ENCODE measurements at places on chromosomes 12 and 14. TPM values are rescaled to one million over a fixed set of nuclear protein-coding genes. Genes with fewer than 3 reads are reported as not detected.
A peak's percentile ranks its signal among the peaks of the same experiment; 100 is the strongest.

DNA sequence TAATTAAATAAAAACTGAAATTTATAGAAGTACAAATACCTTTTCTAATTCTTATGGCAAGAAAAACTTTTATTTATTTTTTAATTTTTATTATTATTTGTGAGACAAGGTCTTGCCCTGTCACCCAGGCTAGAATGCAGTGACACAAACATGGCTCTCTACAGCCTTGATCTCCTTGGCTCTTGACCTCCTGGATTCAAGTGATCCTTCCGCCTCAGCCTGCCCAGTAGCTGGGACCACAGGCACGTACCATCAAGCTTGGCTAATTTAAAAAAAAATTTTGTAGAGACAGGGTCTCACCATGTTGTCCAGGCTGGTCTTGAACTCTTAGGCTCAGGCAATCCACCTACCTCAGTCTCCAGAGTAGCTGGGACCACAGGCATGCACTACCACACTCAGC, 47.4 kb downstream of the COCH start:
- DNase-seq, result no peak

Gene EMP1
- total RNA-seq, result 99.9 TPM

DNA sequence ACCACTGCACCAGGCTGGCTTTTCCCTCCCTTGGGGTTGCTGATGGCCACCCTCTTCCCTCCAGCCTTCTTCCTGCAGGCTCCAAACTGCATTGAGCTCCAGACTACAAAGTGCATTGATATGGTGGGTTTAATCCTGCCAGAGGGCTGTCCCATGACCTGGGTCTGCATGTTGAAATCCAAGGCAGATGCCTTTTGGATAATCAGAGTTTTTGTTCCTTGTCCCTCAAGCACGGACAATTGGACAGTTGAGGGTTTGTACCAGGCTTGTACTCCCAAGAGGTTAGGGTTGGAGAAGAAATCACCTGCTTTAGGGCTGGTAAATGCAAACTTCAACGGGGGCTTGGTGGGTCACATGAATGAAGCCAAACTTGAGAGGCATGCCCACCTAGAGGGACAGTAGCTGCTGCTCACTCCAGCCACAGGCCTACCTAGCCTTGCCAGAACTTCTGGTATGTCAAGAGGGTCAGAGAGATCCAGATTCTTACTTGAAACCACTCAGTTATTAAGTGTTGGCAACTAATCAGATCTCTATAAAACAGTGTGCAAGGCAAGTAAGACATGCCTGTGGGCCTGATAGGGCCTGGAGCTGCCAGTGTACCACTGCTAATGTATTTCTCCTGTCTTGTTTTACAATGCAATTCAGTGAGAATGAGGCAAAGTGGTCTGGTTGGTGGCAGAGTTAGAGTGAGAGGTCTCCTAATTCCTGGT, 21.7 kb upstream of the KRT83 start:
- no peak for DNase-seq

DNA sequence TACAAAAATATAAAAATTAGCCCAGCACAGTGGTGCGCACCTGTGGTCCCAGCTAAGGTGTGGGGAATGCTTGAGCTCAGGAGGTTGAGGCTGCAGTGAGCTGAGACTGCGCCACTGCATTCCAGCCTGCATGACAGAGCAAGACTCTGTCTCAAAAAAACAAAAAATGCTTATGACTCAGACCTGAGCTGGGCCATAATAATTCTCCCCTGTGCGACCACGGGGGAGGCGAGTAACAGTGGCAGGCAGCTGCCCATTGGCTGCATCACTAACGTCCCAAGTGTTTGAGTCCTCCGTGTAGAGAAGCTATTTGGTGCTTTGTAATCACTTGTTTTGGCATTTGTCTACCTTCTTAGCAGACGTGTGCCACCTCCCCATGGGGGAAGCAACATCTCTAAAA, 24.9 kb downstream of the PSMC1 start:
- no peak for DNase-seq

DNA sequence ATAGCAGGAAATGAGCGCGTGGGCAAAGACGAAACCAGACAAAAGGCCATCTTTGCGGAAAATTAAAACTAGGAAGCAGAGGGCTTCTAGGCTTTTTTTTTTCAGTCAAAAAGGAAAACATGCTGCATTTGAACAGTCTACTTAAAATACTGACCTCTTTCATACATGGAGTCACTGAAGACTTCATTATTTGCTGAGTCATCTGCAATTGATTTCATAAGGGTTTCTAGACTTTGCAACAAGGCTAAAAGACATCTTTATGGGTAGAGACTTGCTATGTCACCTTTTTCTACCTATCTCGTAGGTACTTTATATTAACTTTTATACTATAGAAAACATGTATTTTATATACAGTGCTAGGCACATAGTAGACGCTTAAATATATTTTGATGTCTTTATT, 238.4 kb downstream of the TMEM132D start:
- no peak for DNase-seq

Gene POLR3B
- total RNA-seq, result 7.1 TPM

GRCh38 chr12:13992106-13992505, 10.7 kb upstream of the GRIN2B start:
- no peak for DNase-seq

- peak; percentile 78 for DNase-seq
Measured at GRCh38 chr14:89294060-89294459, 123.0 kb downstream of the FOXN3 start.

Data from Right ventricle myocardium superior (tissue), 1 donor.